Left cardiac atrium (tissue), 4 donors: ENCODE measurements at places on chromosomes 6 and 20. TPM values are rescaled to one million over a fixed set of nuclear protein-coding genes. Genes with fewer than 3 reads are reported as not detected.

- DNase-seq, result no peak
Observed at GRCh38 chr20:23358563-23358906, 3.4 kb upstream of the GZF1 start.

DNA sequence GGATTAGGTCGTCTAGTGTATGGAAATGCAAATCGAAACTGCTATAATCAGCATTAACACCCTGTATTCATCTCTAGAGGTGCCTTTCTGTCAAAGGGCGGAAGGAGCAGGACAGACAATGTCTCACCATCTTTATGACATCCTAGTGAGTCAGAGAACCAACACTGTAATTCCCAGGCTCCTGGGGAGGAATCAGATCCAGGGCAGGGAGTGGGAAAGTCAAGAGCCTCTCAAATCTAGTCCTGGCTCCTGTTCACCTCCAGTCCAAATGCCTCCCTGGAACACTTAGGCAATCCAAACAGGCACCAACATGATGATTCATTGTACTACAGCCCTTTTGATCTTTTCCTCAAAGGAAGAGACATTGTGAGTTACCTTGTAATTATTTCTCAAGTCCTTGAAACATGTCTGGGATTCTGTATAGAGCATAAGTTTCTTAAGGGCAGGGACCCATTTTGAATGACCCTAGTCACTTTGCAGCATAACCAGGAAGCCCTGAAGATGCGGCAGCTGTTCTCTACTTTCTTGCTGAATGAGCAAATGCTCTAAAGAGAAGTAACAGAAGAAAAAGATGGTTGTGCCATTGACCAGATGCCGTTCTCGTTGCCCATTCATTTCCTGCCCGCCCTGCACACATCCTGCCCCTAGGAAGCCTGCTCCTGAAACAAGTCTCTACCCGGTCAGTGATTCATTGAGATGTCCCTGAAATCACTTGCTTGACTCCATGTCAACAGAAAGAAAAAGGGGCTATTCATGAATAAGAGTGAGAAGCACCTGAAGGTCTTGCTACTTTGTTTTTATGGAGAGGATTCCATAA lies 112.8 kb upstream of the JARID2 start:
- no peak for DNase-seq

Gene BHLHE23
- not detected for total RNA-seq

DNA sequence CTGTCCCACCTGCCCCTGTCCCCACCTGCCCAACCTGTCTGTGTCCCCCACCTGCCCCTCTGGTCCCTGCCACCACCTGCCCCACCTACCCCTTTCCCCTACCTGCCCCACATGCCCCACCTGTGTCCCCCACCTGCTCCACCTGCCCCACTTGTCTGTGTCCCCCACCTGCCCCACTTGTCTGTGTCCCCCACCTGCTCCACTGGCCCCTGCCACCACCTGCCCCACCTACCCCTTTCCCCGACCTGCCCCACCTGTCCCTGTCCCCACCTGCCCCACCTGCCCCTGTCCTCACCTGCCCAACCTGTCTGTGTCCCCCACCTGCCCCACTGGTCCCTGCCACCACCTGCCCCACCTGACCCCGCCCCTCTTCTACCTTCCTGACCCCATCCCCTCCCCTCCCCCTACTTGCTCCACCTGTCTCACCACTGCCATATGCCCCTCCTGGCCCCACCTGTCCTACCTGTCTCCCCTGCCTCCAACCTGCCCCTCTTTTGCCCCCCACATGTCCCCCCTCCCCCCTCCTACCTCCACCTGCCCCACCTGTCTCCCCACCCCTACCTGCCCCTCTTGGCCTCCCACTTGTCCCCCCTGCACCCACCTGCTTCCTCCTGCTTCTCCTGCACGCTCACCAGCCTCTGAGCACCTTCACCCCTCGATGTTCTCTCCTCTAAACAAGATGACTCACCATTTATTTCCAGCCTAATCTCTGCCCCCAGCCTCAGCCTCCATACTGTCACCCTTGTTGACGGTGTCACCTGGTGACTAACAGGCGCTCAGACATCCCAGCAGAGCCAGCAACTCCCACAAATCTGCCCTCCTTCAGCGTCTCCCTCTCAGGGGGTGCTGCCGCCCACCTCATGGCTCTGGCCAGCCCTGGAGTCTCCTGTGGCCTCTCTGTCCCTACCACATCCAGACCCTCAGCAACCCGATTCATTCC lies 5.6 kb upstream of the MYT1 start:
- no peak for DNase-seq

DNA sequence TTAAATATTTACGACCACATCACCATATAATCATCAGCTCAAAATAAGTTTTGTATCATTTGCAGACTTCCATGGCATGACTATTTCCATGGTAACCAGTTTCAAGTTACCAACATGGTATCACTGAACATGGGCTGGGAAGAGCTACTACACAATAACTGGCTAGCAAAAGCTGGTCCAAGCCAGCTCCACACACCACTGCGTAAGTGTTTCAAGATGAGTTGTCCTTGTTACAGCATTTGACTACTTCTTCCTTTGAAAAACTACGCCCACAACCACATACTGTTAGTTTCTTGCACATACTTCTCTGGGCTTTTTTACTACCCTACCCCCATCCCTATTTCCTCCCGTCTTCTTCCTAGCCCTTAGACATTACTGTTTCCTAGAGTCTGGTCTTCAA lies 8.5 kb downstream of the CD164 start:
- DNase-seq, result no peak

Gene CST4
- not detected for total RNA-seq

DNA sequence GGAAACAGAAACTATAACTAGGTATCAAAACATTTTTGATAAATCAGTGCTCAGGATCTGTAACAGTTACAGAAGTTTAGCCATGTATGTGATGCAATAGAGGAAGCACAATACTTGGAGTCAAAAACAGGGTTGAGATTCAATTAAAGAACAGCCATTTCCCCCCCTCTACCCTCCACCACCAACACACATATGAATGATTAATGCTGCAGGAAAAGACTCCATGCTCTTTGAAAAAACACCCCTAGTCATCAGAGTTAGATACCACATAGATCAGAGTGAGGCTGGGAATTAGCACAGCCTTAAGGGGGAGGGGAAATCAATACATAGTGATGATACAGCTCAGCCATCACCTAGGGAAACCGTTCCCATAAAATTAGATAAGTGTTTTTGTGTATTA lies 108.9 kb upstream of the EMILIN3 start:
- DNase-seq, result no peak

Gene OOEP
- total RNA-seq, result not detected

Gene BIRC7
- total RNA-seq, result not detected

Gene SLC25A27
- total RNA-seq, result 7.8 TPM

GRCh38 chr6:45495429-45496084 lies 117.8 kb upstream of the SUPT3H start:
- DNase-seq, result no peak

GRCh38 chr20:51650685-51651134 lies 108.2 kb upstream of the NFATC2 start:
- no peak for DNase-seq

- no peak for DNase-seq
Observed at GRCh38 chr6:10146715-10147451, 268.0 kb downstream of the TFAP2A start.

DNA sequence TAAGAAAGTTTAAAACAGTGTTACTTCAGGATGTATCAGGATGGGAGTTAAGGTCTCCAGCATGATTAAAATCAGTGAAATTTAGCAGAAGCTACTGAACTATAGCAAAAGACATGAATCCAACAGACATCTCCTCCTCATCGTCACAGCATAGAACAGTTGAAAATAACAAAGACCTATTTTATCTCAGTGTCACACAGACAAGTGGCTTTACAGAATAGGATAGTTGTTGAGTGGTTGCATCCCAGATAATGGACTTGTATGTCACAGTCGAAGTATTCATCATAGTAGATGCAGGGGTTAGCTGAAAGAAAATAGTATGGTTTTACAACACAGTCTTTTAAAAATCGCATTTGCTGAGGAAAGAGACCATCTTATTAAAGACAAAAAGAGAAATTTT lies 31.2 kb downstream of the CRISP1 start:
- DNase-seq, result no peak

DNA sequence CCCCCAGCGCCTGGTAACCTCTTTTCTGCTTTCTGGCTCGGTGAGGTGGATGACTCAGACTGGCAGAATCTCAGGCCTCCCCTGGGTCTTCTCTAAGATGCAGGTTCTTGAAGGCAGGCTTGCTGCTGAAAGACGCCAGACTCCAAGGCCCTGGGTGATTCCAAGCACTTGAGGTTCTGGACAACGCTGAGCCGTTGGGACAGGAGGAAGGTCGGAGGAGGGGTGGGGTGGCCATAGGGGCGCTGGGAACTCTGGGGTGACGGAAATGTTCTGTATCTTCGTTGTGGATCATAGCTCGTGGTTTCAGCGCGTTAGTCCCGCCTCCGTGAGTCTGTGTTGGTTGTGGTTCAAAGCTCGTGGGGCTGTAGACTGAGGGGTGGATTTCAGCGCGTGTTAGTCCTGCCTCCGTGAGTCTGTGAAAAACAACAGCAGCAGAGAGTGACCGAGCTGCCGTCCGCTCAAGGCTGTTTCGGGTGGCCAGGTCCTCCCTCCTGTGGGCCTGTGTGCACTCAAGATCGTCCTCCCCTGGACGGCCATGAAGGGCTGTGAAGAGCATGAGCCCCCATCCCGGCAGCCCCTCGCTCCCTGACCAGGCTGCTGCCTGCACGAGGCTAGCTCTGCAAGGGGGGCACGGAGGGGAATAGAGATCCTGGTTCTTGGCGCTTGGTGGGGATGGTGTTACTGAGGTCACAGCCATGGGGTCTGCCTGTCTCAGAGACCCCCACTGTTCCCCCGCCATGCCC lies 7.7 kb downstream of the NTSR1 start:
- no peak for DNase-seq

DNA sequence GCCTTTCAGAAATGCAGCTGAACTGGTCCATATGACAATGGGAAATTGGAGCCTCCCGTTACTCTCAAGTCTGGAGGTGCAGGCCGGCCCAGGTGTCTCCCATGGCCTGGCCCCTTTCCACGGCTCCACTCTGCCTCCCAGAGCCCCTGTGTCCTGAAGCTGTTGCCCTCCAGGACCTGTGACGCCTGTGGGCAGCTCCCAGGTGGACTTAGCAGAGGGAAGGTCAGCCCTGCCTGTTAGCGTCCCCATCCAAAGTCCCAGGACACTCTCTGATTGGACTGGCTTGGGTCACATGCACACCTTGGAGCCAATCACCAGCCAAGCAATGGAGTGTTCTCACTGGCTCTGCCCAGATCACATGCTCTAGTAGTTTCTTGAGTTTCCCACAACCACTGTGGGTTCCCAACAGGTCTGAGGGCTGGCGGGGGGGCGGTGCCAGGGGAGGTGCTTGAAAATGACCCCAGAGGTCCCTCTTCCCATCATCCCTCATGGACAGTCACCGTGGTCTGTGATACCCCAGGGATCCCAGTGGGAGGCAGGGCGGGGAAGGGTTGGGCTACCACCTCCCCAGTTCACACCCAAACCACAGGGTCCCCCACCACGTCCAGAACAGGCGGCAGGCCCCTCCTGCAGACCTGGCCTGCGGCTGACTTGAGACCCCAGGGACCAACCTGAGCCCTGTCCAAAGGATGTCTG lies 135.6 kb downstream of the TAF4 start:
- no peak for DNase-seq

Gene LAMP5
- not detected for total RNA-seq

- no peak for DNase-seq
Observed at GRCh38 chr6:129766959-129767728, 57.2 kb upstream of the ARHGAP18 start.

DNA sequence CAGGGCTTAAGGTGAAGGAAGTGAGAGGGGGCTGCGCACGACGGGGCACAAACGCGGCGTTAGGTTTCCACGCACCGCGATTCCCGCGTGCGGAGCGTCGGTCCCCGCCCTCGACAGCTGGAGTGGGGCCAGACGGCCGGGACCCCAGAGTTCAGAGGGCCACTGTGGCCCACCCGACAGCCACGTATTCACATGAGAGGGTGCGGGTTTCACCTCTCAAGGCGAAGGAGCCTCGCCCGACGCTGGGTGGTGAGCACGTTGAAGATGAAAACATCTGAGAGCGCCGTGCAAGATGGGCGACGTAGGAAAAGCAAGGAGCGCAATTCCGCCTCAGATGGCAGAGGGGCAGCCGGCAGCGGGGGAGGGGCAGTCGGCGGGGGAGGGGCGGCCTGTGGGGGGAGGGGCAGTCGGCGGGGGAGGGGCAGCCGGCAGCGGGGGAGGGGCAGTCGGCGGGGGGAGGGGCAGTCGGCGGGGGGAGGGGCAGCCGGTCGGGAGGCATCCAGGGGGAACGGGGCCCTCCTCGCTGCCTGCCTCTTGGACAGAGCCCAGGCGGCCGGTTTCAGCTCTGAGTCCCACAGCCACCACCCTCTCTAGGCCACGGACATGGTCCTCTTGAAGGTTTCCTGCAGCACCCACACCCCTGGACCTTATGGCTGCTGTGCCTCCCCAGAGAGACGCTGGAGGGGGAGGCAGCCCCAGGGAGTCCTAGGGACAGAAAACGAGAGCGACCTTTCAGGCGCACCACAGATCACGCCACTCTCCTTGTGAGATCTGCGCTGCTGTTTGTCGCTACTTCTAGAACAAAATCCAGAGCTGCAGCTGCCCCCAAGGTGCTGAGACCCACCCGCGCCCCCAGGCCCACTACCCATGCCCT lies 113.7 kb downstream of the DLL1 start:
- no peak for DNase-seq
